ENCODE measurements at places on chromosomes 5 and 9.

DNA sequence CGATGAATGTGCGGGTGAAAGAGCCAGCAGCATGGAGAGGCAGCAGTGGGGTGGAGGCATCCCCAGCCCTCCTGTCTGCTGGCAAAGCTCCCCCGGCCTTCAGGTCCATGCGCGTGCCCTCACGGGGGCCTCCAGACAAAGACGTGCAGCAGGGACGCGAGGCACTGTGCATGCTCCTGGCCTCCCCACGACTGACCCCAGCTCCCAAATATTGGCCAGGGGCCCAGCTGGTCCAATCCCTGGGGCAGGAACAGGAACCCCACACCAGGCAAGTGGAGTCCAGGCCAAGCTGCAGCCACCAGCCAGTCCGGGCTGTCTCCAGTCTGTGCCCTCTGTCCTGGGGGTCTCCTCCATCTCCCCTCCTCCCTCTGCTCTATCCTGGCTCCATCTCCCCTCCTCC, 33.5 kb upstream of the LRRC14B start:
- no peak for DNase-seq

GRCh38 chr9:36407122-36407723, 7.2 kb upstream of the RNF38 start:
- peak; percentile 80 for DNase-seq

DNA sequence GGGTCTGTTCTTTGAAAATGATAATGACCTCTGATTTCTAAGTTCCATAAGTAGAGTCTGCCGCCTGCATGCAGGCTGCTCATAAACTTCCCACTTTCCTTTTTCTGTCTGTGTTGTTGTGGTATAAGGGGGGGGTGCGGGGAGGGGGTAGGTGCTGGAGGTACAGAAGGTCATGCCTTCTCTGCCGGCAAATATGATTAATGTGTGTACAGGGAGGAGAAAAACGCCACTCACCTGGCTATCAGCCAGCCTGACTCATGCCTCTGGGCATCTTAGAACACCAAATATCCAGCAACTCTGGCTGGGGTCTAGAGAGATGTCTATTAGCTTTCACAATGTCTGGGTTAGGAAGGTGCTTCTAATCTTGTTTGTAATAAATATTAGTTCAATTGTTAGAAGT, 128.3 kb downstream of the EFNA5 start:
- no peak for DNase-seq

- DNase-seq: no peak
Measured at GRCh38 chr9:131017067-131017466, 8.1 kb downstream of the LAMC3 start.

DNA sequence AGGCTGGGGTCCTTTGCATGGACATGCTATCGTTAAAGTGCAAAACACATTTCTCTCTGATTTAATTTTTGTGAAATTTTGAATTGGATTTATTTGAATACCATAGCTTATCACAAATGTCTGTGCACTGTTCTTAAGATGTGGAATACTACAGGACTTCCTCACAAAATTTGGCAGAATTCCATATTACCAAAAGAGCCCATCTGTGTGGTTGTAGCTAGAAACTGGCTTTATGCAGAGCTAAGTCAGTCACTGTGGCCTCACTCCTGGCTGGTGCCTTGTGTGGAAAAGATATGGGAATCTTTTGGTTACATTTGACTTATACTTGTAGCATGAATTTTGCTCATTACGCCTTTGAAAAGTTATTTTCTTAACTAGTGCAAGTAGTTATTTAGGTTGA, 35.5 kb downstream of the ACO1 start:
- DNase-seq: no peak

GRCh38 chr9:129731477-129732085, 21.3 kb downstream of the PTGES start:
- DNase-seq: no peak
